Left renal pelvis (tissue), 4 donors: ENCODE measurements at places on chromosomes 12 and 14. TPM values are rescaled to one million over a fixed set of nuclear protein-coding genes. Genes with fewer than 3 reads are reported as not detected.

DNA sequence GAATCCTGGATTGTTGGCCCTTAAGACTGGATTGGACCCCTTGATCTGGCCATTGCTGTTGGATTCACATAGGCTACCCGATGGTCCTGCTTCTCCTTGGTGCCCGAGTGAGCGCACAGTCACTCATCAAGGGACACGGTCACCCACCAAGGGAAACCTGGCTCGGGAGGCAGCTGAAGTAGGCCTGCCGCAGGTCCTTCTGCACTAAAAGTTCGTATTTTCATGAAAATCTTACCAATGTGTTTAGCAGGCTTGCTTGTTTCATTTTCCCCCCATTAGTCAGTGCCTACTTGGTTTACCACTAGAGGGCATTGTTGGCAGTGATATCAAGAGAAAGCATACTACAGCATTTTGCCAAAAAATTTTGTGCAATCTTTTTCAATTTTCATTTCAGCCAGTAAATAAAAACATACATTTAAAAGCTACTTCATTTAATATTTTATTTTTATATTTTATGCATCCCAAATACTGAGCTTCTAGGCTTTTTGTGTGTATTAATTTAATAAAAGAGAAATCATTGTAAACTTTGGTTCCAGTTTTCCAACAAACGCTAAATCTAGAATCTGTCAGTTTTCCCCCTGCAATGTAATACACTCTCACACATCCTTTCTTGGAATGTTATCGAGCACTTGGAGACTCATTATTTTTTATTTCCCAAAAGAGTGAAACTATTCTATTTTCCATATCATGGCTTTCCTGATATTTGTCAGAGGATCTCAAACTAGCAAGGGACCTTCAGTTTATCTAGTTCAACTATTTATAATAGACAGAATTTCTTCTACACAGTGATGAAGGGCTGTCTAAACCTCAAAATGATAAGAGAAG lies 116.7 kb downstream of the LMNTD1 start:
- DNase-seq, result peak; percentile 58

GRCh38 chr14:47040550-47040949 lies 389.0 kb upstream of the RPL10L start:
- DNase-seq, result no peak

- no peak for DNase-seq
Observed at GRCh38 chr12:11618046-11618445, 31.4 kb upstream of the ETV6 start.

DNA sequence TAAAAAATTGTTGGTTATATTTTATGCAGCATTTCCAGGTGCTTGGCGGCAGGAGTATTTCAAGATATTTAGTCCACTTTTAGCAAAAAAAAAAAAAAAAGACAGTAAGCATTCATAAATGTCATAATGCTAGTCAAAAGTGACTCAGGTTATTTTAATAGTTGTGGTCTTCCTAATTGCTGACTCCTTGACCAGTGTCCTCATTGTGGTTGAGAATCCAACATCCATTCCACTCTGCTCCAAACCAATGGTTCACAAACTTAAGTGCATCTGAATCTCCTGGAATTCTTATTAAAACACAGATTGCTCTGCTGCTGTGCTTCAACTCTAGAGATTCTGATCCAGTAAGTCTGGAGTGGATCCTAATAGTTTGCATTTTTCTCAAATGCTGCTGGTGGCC lies 71.4 kb downstream of the AKAP6 start:
- no peak for DNase-seq

POTEM gene
- polyA plus RNA-seq, result not detected

NRL gene
- 0.59 TPM for polyA plus RNA-seq

- DNase-seq, result no peak
Observed at GRCh38 chr12:72390146-72390545, 118.0 kb downstream of the TRHDE start.

SIX4 gene
- 7.7 TPM for polyA plus RNA-seq

DNA sequence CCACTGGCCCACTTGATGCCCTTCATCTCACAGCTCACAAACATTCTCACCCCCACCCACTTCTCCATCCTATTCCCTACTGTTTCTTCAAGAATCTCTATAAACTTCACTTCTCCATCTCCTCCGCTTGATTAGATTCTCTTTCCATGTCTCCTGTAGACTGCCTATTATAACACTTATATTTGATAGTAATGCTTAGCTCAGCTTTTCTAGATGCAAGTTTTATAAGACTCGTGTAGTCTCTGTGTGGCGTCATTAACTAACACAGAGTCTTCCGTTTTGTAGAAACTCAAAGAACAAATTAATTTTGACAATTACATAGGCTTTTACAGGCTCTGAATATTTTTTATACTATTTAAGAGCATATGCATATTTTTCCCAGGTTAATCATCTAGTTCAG lies 25.7 kb downstream of the KCNC2 start:
- no peak for DNase-seq
